ENCODE measurements at places on chromosomes 16 and 17.
A peak's percentile ranks its signal among the peaks of the same experiment; 100 is the strongest.

DNA sequence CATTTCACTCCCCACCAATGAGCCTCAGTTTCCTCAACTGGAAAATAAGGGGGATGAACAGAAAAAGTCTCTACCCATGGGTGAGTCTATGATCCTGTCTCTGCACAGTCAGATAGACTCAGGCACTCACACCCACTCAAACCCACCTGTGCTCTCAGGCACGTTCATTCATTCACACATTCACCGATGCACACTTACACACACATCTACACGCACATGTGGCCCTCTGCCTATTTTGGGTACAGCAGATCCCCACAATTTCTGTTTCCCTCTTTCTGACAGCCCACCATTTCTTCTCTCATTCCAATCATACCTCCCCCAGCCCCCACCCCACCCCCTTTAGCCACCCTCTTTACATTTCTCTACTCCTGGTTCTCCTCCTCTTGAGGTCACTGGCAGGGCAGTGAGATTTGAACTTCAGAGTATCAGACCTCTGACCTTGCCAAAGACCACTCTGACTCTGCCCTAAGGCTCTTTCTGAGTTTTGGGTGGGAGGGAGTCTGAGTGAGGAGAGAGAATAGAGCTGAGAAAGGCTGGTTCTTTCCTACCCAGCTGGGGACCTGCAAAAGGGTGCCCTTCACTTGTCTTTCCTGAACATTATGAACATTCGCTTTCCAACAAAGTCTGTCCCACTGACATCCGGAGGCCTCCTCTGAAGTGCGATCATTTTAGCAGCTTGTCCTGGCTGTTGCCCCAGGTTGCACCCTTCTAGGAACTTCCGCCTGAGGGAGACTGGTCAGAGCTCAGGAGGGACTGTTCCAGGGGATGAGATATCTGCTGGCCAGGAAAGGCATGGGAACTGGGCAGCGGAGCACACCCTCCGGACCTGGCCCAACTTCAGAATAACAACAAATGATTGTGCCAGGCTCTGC is 10.1 kb upstream of the COL1A1 start:
- peak; percentile 63 for DNase-seq

- DNase-seq = no peak
Observed at GRCh38 chr17:20706751-20707373, 127.3 kb downstream of the CDRT15L2 start.

GRCh38 chr17:80103449-80104085 is 2.2 kb downstream of the GAA start:
- no peak for DNase-seq

DNA sequence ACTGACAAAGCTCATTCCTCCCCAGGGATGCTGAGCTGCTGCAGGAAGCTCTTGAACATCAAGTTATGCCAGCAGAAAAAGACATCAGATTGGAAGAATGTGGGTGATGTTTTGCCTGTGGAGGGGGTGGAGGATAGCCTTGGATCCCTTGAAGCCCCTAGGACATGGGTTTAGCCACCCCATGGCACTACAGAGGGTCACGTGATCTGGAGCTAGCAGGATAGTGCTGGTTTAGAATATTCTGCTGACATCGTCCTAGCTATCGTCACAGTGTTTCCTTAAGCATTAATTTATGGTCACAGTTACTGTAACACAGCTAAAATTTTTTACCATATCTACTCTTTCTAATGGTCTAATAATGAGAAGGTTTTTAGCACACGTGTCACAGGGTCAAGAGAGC is 20.2 kb upstream of the MON1B start:
- no peak for DNase-seq

DNA sequence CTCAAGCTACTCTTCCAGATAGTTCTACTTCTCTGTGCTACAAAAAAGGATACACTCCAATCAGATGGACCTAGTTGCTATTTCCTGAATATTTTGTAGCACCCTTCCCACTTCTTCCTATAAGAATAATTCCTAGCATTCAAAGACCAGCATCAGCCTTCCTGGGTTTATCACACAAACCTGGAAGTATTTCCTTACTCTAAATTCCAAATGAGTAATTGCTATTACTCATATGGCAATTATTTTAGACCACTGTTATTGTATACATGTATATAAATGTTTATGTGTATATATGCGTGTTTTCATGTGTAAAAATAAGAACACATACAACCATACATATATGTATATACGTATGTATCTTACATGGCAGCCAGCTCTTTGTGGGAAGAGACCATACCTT is 130.6 kb downstream of the MYO1D start:
- no peak for DNase-seq

GRCh38 chr17:79057737-79058385 is 16.8 kb upstream of the ENGASE start:
- DNase-seq = no peak

GRCh38 chr17:80116276-80116920 is 15.0 kb downstream of the GAA start:
- no peak for DNase-seq

- DNase-seq = no peak
Observed at GRCh38 chr17:9487406-9487805, 88.2 kb downstream of the STX8 start.

DNA sequence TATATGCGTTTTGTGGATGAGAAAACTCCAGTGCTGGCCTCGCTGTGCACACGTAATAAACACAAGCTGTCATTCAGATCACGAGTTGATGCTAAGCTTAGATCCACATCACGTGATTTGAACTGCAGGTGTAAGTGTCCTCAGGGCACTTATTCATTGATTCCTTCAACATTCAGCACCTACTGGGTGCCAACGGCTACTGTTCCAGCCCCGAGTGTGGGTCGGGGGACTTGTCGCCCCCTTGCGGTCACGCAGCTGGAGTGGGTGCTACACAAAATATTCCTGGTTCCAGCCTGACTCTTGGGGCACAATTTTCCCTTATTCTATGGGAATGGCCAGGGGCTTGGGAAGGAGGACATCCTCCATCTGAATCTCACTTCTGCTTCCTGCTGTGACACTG is 29.9 kb upstream of the GINS2 start:
- no peak for DNase-seq

DNA sequence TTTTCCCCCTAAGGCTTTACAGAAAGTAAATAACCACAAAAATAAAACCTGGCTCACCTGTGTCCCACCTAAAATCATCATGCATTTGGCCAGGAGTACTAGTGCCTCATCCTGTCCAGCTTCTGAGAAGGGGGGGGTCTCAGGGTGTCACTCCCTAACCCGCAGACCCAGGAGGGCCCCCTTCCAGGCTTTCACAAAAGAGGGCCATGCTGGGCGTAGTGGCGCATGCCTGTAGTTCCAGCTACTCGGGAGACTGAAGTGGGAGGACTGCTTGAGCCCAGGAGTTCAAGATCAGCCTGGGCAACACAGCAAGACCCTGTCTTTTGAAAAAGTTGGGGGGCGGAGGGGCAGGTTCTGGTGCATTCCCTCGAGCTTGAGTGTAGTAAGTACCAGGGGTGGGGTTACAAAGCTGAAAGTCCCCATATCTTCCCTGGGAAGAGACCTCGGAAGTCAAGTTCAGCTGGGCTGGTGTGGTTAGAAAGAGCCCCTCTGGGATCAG is 259.3 kb downstream of the PARN start:
- no peak for DNase-seq

DNA sequence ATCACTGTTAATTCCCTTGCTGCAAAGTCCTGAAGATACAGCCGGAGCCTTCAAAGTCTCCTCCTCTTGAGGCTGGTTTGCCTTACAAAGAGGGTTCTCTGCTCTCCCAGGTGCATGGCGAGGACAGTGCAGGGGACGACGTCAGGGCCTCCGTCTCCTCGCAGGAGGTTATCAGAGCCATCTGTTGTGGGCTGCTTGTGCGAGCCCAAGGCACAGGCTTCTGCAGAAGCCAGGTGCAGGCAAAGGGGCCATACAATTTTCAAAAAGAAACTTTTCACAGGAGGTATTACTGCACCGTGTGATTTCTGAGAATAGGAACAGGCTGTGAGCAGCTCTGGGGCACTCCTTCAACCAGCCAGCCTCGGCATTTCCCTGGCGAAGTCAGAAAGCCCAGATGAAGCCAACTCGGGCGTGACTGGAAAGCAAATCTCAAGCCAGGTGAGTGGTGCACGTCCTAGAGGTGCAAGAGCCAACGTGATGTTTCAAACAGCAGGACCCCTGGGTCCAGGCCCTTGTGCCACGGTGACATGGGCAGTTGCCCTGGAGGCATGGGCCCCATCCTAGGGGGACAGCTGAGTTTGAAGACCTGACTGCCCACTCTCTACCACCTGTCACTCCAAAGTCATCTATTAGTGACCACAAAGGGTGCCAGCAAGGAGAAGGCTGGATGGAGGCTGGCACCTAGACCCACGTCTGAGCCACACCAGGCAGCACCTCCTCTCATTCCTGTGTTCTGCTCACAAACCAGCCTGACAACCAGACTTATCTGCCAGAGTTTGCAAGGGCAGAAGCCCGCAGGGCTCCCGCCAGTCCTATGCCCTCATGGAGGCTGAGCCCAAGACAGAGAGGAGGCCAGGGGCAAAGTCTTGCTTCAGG is 68.6 kb downstream of the SMPD3 start:
- DNase-seq = no peak

- DNase-seq = no peak
Observed at GRCh38 chr17:2844416-2844815, 48.2 kb downstream of the RAP1GAP2 start.

DNA sequence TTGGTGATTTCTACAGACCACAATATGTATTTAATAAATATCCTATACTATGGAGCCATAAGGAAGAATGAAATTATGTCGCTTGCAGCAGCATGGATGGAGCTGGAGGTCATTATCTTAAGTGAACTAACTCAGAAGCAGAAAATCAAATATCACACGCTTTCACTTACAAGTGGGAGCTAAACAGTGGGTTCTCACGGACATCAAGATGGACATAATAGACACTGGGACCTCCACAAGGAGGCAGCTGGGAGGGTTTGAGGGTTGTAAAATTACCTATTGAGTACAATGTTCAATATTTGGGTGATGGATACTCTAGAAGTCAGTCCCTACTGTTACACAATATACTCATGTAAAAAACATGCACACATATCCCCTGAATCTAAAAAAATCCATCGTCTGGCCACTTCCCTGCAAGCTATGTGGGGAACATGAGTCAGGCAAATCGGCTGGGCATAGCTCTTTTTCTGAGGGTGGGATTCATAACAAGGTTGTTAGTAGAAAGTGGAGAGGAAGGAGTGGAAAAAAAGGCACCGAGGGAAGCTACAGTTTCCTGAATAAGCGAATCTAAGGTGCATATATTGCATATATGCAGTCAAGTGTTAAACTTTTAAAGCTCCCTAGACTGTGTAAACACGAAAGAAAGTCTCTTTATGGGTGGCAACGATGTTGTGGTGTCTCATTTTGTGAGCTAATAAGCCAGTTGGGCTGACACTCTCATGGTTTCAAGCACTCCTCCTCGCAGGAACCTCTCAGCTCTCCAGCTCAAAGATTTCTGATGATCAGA is 135.2 kb upstream of the CPHXL start:
- DNase-seq = no peak

- DNase-seq = no peak
Observed at GRCh38 chr16:12900599-12901203, 697 bp upstream of the SHISA9 start.

GRCh38 chr17:82235056-82235774 is 6.4 kb downstream of the SLC16A3 start:
- DNase-seq = no peak

- no peak for DNase-seq
Observed at GRCh38 chr17:28230011-28230410, 89.0 kb upstream of the TMEM97 start.

- DNase-seq = no peak
Observed at GRCh38 chr16:52473096-52473495, 73.8 kb downstream of the TOX3 start.

- DNase-seq = no peak
Observed at GRCh38 chr16:70421014-70421413, 17.9 kb downstream of the ST3GAL2 start.

GRCh38 chr17:75430159-75430974 is 24.9 kb upstream of the GRB2 start:
- no peak for DNase-seq

- no peak for DNase-seq
Observed at GRCh38 chr17:28950017-28950751, 1.1 kb downstream of the PHF12 start.

GRCh38 chr17:17224137-17224536 is 12.8 kb downstream of the FLCN start:
- no peak for DNase-seq

DNA sequence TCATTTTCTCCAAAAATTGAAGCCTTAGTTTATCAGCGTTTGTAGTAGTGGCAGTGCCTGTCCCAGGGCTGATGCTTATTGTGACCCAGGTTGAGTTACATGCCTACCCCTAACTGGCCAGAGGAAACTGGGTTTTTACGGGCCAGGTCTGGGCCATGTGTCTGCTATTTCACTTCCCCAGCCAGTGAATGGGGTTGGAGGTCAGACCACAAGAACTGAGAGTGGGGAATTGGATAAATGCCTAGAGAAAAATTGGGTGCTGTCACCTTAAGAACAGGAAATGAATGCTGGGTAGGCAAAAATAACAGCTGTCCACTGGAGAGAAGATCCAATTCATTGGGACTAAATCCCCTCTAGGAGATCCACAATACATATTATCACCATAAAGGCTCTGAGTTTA is 5.2 kb downstream of the ADPRM start:
- DNase-seq = no peak

DNA sequence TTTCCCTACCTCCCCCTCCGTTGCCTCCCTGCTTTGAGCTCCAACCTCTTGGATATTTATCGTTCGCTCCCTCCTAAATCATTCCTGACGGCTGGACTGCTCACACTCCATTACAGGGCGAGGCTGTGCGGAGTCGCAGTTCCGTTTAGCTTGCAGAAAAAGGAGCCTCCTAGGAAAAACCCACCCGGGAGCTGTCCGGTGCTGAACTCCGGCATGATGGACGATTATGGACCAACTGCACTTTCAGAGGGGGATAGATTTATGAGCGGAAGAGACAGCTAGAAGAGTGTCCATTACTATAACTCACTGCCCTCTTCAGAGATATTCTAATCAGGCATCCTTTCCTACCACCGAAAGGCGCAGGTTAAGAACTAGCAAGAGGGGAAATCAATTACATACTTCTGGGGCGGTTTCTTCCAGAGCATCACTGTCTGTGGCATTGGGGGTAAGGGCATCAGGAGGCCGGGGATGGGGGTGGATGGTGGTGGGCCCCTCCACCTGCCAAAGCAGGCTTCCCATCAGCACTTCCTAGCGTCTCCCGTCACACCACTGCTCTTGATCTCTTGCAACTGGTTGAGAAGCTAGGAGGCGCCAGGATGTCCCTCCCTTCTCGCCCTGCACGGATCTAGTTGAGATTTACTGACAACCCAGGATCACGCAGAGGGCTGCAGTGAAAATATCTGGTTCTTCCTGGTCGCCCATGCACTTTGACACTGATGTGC is 251.2 kb downstream of the ENGASE start:
- DNase-seq = no peak

GRCh38 chr17:21160401-21160800 is 33.6 kb downstream of the DHRS7B start:
- DNase-seq = no peak

All from right atrium auricular region (tissue), 2 donors.